ENCODE measurements at places on chromosomes 11 and 22. TPM values are rescaled to one million over a fixed set of nuclear protein-coding genes. Genes with fewer than 3 reads are reported as not detected.

DNA sequence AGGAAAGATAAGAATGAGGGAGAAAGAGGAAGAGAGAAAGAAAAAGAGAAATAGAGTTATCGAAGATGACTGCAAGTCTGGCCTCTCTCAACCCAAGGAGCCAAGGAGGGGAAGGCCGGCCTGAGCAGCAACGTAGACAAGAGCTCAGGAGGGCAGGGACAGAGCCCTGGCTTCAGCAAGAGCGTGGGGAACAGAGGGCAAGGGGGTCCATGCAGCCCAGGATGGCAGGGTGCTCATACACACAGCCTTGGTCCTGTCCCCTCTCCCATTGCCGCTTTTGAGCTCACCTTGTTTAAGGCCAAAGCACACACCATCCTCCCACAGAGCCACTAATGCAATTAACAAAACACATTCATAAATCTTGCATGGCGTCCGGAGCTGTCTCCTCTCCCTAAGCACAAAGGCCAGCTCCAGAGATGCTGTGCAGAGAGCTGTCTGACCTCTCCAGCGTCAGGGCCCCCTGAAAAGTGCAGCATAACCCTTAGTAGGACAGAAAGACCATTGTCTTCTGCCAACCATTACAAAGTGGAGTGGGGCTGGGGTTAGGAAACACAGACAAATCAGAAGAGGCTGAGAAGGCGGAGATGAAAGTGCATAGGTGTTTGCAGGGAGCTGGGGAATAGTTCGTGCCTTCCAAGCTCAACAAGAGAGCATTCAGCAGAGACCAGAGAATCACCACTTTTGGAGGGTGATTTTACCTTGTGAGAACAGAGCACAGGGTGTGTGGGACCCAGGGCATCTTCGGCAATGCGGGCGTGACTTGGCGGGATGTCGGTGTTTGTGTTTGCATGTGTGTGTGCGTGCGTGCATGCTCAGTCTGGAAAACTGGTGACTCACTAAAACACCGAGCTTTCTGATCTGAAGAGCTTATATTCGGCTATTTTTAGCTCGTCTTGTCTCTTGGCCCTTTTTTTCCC, 28.2 kb upstream of the JAM3 start:
- no peak for DNase-seq

GRCh38 chr11:117068303-117068860, 29.8 kb downstream of the SIK3 start:
- no peak for DNase-seq

DNA sequence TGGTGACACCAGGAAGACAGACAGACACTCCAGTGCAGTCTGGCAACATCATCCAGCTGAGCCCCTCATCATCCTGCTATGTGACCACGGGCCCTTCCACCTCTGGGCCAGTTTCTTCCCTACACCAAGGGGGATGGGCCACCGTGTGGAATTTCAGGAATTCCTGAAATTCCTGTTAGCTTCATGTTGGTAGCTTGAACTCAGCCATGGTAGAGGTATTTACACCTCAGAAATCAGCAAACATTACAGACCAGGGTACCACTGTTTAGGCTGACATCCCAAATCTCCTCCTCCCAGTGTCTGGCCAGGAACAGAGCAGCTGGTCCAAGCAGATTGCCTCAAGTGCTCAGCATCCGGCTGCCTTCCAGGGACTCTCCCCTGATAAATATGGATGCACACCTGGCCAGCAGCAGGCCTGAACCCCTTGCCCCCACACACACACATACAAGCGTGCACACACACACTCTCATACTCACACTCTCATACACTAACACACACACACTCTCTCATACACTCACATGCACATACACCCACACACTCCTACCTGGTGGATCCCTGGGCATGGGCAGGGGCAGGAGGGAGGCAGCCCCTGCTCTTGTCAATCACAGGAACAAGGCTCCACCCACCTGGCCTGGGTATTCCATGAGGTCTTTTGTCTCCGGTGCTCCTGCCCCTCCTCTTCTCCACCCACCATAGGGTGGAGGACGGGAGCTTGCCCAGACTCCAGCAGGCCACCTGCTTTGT, 85.2 kb downstream of the BUD13 start:
- no peak for DNase-seq

Gene JAML
- polyA plus RNA-seq = not detected

Gene SLC37A4
- polyA plus RNA-seq = 14.1 TPM

GRCh38 chr11:34613015-34613414, 7.9 kb upstream of the EHF start:
- no peak for DNase-seq

GRCh38 chr11:46445920-46446771, 54.6 kb upstream of the CHRM4 start:
- no peak for DNase-seq

Gene OR52B6
- polyA plus RNA-seq = not detected

- no peak for DNase-seq
These were observed 53.3 kb downstream of the FAT3 start for GRCh38 chr11:92277871-92278270.

- no peak for DNase-seq
These were observed 4.3 kb downstream of the ZC3H7B start for GRCh38 chr22:41305646-41306045.

Gene MMP7
- polyA plus RNA-seq = not detected

GRCh38 chr11:58671983-58672633, 49.6 kb downstream of the CNTF start:
- DNase-seq = no peak

DNA sequence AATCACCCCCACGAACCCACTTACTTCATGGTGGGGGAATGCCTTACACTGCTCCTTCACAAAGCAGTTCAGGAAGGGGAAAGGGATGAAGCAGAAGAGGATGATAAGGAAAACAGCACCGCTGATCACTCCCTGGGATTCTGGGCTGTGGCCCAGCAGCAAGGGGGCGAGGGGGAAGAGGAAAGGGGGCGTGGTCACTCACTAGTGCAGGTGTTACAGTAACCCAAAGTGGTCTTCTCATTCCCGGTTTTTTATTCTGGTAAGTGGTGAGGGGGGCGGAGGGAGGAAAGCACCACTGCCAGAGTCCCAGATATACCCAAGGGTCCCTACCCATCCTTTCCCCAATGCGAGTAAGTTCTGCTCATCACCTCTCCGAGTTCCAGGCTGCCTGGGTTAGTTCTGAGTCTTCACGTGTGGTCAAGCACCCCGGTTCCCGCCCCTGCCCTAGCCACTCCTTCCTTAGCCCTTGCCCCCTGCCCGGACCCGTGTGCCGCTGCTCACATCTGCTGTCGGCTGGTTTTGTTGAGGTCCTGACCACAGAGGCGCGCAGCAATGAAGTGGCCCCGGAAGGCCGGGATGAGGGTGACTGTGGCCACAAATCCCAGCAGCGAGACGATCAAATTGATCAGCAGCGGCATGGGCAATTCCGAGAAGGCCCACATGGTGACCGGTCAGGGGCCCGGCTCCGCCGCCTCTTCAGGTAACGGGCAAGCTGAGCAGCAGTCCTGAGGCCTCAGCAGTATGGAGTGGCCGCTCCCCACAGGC, 477 bp downstream of the DPAGT1 start:
- no peak for DNase-seq

GRCh38 chr11:92845805-92846204, 123.6 kb upstream of the MTNR1B start:
- no peak for DNase-seq

- peak; percentile 17 for DNase-seq
These were observed 25.6 kb downstream of the SCUBE2 start for GRCh38 chr11:9065607-9066432.

GRCh38 chr11:78022397-78023396, at the start of gene KCTD14:
TSS of gene KCTD14 (minus strand) at chr11:78023276. CDS start at chr11:78023249, 27 bp downstream.
- no peak for DNase-seq

Gene C11orf87
- 0.11 TPM for polyA plus RNA-seq

- no peak for DNase-seq
These were observed 70.6 kb upstream of the TTLL12 start for GRCh38 chr22:43257549-43257948.

Gene SCGB1C1
- not detected for polyA plus RNA-seq

GRCh38 chr11:73859671-73860070, 17.0 kb downstream of the COA4 start:
- no peak for DNase-seq

- no peak for DNase-seq
These were observed 29.0 kb downstream of the RTN4R start for GRCh38 chr22:20238901-20239675.

Gene MS4A3
- not detected for polyA plus RNA-seq

GRCh38 chr11:82937554-82937953, 36.0 kb downstream of the DDIAS start:
- no peak for DNase-seq

Gene TUBA8
- 1.3 TPM for polyA plus RNA-seq

Gene VWCE
- polyA plus RNA-seq = 1.4 TPM

Gene INS
- not detected for polyA plus RNA-seq

DNA sequence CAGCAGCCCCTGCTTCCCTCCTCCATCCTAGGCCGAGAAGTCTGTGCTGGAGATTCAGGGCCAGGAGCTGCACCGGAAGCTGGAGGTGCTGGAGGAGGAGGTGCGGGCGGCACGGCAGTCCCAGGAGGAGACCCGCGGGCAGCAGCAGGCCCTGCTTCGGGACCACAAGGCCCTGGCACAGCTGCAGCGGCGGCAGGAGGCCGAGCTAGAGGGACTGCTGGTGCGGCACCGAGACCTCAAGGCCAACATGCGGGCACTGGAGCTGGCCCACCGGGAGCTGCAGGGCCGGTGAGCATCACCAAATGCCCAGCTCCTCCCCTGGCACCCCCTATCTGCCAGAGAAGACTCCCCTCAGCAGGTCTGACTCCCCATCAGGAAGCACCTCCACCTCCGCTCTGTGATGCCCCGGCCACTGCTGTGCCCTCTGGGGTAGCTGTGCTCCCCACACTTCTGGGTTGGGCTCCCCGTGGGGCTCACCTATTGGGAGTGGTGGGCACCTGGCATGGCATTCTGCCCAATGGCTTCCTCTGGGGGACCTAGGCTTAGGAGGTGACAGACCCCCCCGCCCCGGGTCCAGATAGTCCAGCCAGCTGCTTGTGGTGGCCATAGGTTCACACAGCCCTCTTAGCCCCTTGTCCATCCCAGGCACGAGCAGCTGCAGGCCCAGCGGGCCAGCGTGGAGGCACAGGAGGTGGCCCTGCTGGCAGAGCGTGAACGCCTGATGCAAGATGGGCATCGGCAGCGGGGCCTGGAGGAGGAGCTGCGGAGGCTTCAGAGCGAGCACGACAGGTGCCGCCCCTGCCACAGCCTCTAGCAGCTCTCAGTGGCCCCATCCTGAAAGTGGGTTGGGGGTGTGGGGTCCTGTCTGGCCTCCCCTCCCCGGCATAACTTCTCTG, 6.6 kb upstream of the RPS6KA4 start:
- DNase-seq = no peak

DNA sequence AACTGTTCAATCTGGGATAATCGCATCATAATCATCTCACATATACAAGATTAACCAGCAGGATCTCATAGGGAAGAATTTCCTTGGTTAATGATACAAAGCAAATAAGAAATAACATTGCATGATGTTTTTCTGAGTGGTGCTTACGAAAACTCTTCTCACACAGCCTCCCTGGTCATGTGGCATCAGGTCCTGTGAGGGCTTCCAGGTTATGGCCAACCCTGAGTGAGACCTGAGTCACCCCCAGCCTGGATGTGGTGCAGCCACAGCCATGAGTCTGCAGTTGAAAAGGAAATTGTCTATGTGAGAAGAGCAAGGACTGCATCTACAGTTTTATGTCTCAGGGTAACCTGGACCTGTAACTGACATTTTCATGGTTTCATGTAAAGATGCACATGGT, 90.5 kb upstream of the XKR3 start:
- DNase-seq = no peak

- no peak for DNase-seq
These were observed 3.0 kb downstream of the FRMD8 start for GRCh38 chr11:65389294-65389980.

Gene CARNS1
- 0.12 TPM for polyA plus RNA-seq

DNA sequence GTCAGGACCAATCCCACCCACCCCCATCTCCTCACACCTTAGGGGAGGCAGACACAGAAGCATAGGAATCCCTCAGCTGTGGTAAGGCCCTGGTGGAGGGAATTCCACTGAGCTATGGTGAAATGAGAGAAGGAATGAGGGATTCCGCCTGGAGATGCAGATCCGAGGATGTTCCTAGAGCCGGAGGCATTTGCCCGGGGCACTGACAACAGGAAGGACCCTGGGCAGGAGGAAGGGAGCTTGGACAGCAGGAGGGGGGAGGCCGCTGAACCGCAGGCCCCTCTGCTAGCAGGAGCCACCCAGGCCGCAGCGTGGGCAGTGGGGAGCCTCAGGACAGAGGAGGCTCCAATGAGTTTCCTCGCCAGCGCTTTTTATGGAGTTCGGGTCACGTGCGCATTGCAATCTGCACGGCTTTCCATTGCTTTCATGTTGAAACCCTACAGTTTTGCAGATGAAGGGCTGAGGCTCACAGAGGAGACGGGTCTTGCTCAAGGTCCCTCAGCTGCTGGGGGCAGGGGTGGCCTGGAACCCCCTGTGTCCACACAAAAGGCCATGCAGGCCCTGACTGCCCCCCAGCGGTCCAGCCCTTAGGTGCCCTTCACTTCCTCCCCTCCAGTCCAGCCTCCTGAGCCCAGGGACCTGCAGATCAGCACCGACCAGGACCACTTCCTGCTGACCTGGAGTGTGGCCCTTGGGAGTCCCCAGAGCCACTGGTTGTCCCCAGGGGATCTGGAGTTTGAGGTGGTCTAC, 15.5 kb downstream of the CSF2RB start:
- no peak for DNase-seq

GRCh38 chr22:26550498-26551033, 38.3 kb upstream of the TFIP11 start:
- peak; percentile 90 for DNase-seq

Gene HYLS1
- 8.4 TPM for polyA plus RNA-seq

DNA sequence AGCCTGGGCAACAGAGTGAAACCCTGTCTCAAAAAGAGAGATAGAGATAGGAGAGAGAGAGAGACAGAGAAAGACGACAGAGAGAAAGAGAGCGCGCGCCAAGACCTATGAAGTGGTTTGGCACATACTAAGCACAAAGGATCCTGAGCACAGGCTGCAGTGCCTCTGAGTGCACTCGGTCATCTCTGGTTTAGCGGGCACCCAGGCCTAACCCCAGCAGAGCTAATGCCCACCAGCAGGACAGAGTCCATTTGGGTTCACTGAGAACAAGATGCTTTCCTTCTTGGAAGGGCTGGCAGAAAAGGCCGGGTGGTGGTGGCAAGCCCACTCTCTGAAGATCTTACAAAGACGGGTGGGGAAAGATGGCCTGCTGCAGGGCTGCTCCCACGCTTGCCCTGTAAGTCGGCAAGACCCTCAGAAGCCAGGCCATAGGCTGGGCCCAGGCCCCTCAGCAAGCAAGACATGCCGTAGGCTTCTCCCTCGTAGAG, 3.3 kb downstream of the SCARF2 start:
- DNase-seq = no peak

Gene C22orf31
- polyA plus RNA-seq = not detected

Measured in BJ (cell line).